ENCODE measurements at places on chromosomes 3 and 15.

GRCh38 chr3:24180616-24181015, 235.5 kb downstream of the NR1D2 start:
- no peak overlapping the region for H3K27ac ChIP-seq
- H3K4me1 ChIP-seq = peaks cover 2% of the 10 kb centered on the region
- no peaks in the 10 kb centered on the region for H3K36me3 ChIP-seq
- H3K4me3 ChIP-seq = no peak overlapping the region

GRCh38 chr3:33093847-33094246, 3.1 kb downstream of the GLB1 start:
- H3K36me3 ChIP-seq = peaks cover 14% of the 10 kb centered on the region
- no peak overlapping the region for H3K4me3 ChIP-seq
- 0 out of 2 replicates have a peak overlapping the region, but pooled peaks have one; percentile 10 for H3K27ac ChIP-seq

- no peak overlapping the region for H3K4me3 ChIP-seq
- H3K36me3 ChIP-seq = peaks cover 15% of the 10 kb centered on the region
- no peaks in the 10 kb centered on the region for H3K27me3 ChIP-seq
- H3K4me1 ChIP-seq = peaks cover 17% of the 10 kb centered on the region
These were observed 77.1 kb downstream of the WDR76 start for GRCh38 chr15:43903864-43904290.

- peaks cover 24% of the 10 kb centered on the region for H3K27me3 ChIP-seq
- no peak overlapping the region for H3K27ac ChIP-seq
- peaks cover 24% of the 10 kb centered on the region for H3K4me1 ChIP-seq
- DNase-seq = peak; percentile 70
- H3K36me3 ChIP-seq = no peaks in the 10 kb centered on the region
These were observed 1.4 kb upstream of the ROBO2 start for GRCh38 chr3:77038468-77038929.

DNA sequence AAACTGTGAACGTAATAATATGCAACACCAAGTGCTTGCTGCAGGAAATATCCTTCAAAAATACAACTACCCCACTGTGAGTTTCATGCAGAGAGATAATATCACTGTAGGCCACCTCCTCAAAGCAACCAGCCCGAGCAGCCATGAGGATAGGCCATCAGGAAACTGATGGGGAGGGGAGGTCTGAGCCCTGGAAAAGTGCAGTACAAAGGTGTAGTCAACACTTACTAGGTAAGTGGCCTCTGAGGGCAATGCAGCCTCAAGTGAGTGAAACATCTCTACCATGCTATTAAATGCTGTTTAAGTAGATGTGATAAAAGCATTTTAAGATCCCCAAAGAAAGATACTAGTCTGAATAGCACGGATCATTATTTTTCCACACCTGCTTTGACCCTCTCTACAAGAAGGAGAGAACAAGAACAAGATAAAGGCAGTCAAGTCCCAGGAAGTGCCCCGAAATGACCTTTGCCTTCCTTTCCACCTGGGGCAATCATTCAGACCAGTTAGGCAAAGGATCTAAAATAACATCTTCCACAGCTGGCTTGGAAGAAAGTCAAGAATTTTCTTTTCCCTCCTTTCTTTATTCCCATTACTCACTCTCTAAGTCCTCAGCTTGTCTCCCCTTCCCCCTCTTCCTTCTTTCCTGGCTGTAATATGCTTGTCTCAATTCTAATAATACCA, 62.8 kb downstream of the FMN1 start:
- H3K4me1 ChIP-seq = peaks cover 18% of the 10 kb centered on the region
- no peak overlapping the region for H3K4me3 ChIP-seq
- no peak overlapping the region for H3K27ac ChIP-seq
- H3K36me3 ChIP-seq = peaks cover 12% of the 10 kb centered on the region
- DNase-seq = no peak

DNA sequence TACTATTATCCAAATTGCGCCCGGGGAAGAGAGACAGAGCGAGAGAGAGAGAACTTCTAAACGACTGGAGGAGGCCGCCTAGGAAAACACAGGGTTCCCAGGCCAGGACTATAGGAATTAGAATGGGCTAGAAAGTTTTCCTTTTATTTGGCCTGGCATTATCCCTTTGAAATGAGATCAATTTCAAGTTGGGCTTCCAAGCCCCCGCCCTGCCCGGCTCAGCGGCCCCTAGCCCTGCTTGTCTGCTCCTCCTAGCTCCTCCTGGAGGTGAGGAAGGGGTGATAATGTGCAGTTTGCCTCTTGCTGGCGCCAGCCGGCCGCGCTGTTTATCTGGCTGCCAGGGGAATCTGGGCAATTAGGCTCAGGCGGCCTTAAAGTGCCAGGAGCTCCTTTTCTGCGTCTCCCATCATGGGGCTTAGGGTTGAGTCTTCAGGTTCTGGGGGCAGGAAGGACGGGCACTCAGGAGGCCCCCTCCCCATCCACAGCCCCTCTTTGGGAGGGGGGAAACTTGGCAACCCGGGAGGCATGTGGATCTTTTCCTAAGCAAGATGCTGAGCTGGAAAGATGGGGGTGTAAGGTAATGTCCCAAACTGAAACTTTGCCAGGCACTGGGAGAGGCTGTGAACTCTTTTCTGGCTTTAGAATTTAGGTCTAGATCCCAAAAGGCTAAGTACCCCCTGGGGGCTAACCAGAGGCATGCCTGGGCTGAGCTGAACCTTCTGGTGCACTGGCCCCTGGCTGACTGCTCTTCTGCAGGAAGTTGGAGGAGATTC, 5.5 kb downstream of the SMAD6 start:
- DNase-seq = peak; percentile 69
- no peak overlapping the region for H3K27ac ChIP-seq
- H3K4me1 ChIP-seq = peaks cover 34% of the 10 kb centered on the region
- no peaks in the 10 kb centered on the region for H3K36me3 ChIP-seq
- H3K27me3 ChIP-seq = peaks cover 23% of the 10 kb centered on the region

GRCh38 chr3:51422211-51422610, 31.1 kb downstream of the RBM15B start:
- H3K27me3 ChIP-seq = no peaks in the 10 kb centered on the region
- peaks cover 9% of the 10 kb centered on the region for H3K4me1 ChIP-seq
- no peak overlapping the region for H3K27ac ChIP-seq
- H3K36me3 ChIP-seq = peaks cover 36% of the 10 kb centered on the region
- H3K4me3 ChIP-seq = no peak overlapping the region

DNA sequence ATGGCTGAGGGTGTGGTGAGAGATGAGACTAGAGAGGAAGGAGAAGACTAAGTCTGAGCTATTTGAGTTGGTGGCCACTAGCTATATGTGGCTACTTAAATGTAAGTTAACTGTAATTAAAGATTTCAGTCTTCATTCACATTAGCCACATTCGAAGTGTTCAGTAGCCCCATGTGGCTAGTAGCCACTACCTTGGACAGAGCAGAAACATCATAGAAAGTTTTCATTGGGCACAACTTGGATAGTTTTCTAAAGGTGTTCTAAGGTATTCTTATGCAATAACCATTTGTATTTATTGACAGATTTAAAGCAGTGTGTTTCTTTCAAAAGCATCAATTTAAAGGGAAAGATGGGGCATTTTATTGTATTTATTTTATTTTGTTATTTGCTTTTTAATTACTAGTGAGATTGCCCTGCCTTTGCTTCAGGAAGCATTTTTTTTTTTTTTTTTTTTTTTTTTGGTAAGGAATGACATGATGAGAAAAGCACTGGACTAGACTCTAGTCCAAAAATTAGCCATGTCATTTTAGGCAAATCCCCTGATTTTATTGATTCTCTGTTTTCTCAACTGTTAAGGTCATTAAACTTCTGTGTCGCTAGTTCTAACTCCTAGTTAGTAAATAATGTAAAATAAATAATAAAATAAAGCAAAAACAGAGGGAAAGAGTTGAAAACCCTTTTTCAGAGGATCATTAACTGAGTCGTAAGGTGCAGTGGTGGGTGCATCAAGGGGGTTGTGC, 153.0 kb upstream of the ROBO2 start:
- no peaks in the 10 kb centered on the region for H3K4me1 ChIP-seq
- H3K27ac ChIP-seq = no peak overlapping the region
- no peak overlapping the region for H3K4me3 ChIP-seq
- H3K27me3 ChIP-seq = no peaks in the 10 kb centered on the region
- no peak for DNase-seq

DNA sequence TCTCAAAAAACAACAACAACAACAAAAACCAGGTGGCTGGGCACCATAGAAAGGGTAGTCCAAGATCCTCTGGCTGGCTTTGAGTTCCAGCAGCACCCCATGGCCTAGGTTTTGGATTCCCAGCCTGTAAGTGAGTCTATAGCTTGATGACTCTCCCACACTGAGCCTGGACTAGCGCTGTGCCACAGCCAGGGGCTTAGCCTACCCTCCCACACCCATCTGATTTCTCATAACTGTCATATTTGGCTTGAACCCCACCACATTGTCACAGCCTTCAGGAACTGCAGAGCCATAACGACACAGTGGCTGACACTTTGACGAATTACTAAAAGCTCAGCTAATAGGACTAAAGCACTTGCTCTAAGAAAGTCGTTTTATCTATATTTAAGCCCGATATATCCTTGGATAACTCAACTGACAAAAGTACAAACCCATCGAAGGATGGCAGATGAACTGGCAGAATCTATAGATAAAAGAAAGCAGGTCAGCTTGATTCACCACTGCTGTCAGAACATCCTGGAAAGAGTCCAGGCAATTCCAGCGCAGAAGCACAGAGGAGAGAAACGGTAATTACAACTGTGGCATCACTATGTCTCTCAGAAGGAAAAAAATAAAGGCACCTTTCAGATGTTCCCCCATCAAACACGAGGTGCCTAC, 62.1 kb downstream of the HOMER2 start:
- no peaks in the 10 kb centered on the region for H3K36me3 ChIP-seq
- no peaks in the 10 kb centered on the region for H3K27me3 ChIP-seq
- no peak overlapping the region for H3K4me3 ChIP-seq
- DNase-seq = no peak

DNA sequence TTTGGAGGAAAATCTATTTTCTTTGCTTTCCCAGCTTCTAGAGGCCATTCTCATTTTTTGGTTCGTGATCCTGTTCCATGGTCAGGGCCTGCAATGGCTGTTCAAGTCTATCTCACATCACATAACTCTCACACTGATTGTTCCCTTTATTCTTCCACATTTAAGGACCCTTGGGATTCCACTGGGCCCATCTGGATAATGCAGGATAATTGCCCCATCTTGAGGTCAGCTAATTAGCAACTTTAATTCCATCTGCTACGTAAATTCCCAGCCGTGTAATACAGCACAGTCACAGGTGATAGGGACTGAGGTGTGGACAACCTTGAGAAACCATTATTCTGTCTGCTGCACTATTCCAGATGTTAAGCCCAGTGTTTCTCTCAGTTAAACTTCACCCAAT, 311.6 kb upstream of the CNTN4 start:
- H3K4me1 ChIP-seq = no peaks in the 10 kb centered on the region
- H3K27me3 ChIP-seq = peaks cover 4% of the 10 kb centered on the region
- peaks cover 67% of the 10 kb centered on the region for H3K36me3 ChIP-seq

- no peak overlapping the region for H3K27ac ChIP-seq
- DNase-seq = no peak
- no peak overlapping the region for H3K4me3 ChIP-seq
- peaks cover 45% of the 10 kb centered on the region for H3K4me1 ChIP-seq
- H3K27me3 ChIP-seq = no peaks in the 10 kb centered on the region
These were observed 42.7 kb downstream of the HDGFL3 start for GRCh38 chr15:83164771-83165404.

DNA sequence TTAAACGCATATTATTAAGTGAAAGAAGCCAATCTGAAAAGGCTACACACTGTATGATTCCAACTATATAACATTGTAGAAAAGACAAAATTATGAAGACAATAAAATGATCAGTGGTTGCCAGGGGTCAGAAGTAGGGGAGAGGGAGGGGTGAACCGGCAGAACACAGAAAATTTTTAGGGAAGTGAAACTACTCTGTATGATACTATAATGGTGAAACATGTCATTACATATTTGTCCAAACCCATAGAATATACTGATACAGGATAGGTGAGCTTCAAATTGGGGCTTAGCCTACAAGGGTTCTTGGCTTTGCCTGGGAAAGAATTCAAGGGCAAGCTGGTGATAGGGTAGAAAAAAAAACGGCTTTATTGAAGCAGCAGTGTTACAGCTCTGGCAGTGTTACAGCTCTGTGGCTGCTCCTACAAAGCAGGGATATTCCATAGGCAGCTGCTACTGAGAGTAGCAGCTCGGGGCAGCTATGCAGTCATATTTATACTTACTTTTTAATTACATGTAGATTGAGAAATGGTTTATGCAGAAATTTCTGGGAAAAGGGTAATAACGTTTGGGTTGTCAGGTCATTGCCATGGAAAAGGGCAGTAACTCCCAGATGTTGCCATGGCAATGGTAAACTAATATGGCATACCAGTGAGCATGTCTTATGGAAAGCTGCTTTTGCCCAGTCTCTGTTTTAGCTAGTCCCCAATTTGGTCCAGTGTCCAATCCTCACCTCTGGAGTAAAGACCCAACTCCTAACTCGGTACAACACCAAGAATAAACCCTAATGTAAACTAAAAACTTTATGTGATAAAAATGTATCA, 125.1 kb upstream of the SLC25A36 start:
- DNase-seq = no peak
- no peak overlapping the region for H3K27ac ChIP-seq
- H3K4me1 ChIP-seq = no peaks in the 10 kb centered on the region
- H3K27me3 ChIP-seq = no peaks in the 10 kb centered on the region
- peaks cover 17% of the 10 kb centered on the region for H3K36me3 ChIP-seq
- H3K4me3 ChIP-seq = no peak overlapping the region

- no peak overlapping the region for H3K27ac ChIP-seq
- H3K4me3 ChIP-seq = no peak overlapping the region
- DNase-seq = no peak
These were observed 17.3 kb upstream of the SRGAP3 start for GRCh38 chr3:9266716-9267115.

GRCh38 chr3:190443257-190443656, 6.4 kb downstream of the TMEM207 start:
- H3K27ac ChIP-seq = no peak overlapping the region
- no peaks in the 10 kb centered on the region for H3K4me1 ChIP-seq
- no peaks in the 10 kb centered on the region for H3K27me3 ChIP-seq

GRCh38 chr15:51094606-51095569, at the start of gene TNFAIP8L3:
TNFAIP8L3 (minus strand) TSS chr15:51094906; CDS start chr15:51094595, 311 bp downstream.
- 0 out of 2 replicates have a peak, but pooled peaks cover 4% of the 10 kb centered on the region for H3K4me1 ChIP-seq
- peak within 1 kb of the TSS; percentile 80 for H3K4me3 ChIP-seq
- H3K36me3 ChIP-seq = no peaks in the 10 kb centered on the region
- DNase-seq = peak; percentile 35
- peaks cover 79% of the 10 kb centered on the region for H3K27me3 ChIP-seq
- H3K27ac ChIP-seq = no peak within 1 kb of the TSS

DNA sequence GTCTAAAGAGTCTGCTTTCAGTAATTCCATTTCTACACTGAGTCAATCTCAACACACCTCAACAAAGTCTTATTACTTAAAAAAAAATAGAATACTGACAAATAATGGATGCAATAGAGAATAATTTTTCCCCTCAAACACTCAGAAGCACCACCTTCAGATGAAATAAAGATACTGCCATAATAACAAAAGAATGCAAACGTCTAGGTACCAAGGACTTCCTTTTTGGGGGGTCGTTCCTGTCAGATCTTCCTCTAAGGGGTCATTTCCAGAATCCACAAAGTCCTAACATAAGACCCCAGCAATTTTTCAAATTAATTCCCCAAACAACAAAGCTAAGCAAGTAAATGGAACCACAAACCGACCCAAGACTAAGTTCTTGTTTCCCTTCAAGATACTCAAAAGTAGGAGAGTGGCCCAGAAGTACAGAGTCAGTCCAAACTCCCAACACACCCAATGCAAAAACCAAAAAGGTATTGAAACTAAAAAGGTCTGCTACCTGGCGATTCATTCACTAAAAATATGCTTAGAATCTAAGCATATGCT, 1.3 kb downstream of the RYK start:
- peak overlapping the region; percentile 89 for H3K4me3 ChIP-seq
- no peaks in the 10 kb centered on the region for H3K27me3 ChIP-seq
- peaks cover 74% of the 10 kb centered on the region for H3K4me1 ChIP-seq
- DNase-seq = no peak

- DNase-seq = no peak
- H3K4me1 ChIP-seq = no peaks in the 10 kb centered on the region
- no peaks in the 10 kb centered on the region for H3K36me3 ChIP-seq
- H3K27me3 ChIP-seq = no peaks in the 10 kb centered on the region
- H3K4me3 ChIP-seq = no peak overlapping the region
- 0 out of 2 replicates have a peak overlapping the region, but pooled peaks have one; percentile 27 for H3K27ac ChIP-seq
These were observed 113.5 kb downstream of the VGLL4 start for GRCh38 chr3:11530153-11530721.
